ENCODE measurements at places on chromosomes 16 and 17.

GRCh38 chr16:68972720-68973119 is 129.4 kb downstream of the TANGO6 start:
- peak; percentile 43 for DNase-seq

DNA sequence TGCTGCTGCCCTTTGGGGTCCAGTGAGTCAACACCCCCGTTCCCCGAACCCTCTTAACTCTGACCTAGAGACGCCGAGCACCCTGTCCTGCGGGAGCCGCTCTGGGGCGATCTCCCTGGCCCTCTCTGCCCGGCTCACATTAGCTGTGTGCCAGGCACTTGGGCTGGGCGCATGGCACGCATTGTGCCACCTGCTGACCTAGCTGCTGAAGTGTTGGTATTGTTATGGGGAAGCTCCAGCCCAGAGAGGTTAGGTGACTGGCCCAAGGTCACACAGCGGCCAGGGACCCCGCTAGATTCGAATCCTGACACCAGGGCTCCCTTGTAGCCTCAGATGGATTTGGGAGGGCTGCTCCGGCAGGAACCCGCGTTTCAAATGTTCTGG is 1.1 kb downstream of the HSD17B1 start:
- no peak for DNase-seq

- peak; percentile 60 for DNase-seq
Measured at GRCh38 chr17:48804936-48805411, 12.1 kb downstream of the TTLL6 start.

- DNase-seq, result no peak
Measured at GRCh38 chr17:64461788-64462187, 12.9 kb downstream of the MILR1 start.

- DNase-seq, result no peak
Measured at GRCh38 chr17:80151333-80151732, 4.4 kb upstream of the EIF4A3 start.

GRCh38 chr16:3789375-3790099 is 72.2 kb upstream of the TRAP1 start:
- no peak for DNase-seq

DNA sequence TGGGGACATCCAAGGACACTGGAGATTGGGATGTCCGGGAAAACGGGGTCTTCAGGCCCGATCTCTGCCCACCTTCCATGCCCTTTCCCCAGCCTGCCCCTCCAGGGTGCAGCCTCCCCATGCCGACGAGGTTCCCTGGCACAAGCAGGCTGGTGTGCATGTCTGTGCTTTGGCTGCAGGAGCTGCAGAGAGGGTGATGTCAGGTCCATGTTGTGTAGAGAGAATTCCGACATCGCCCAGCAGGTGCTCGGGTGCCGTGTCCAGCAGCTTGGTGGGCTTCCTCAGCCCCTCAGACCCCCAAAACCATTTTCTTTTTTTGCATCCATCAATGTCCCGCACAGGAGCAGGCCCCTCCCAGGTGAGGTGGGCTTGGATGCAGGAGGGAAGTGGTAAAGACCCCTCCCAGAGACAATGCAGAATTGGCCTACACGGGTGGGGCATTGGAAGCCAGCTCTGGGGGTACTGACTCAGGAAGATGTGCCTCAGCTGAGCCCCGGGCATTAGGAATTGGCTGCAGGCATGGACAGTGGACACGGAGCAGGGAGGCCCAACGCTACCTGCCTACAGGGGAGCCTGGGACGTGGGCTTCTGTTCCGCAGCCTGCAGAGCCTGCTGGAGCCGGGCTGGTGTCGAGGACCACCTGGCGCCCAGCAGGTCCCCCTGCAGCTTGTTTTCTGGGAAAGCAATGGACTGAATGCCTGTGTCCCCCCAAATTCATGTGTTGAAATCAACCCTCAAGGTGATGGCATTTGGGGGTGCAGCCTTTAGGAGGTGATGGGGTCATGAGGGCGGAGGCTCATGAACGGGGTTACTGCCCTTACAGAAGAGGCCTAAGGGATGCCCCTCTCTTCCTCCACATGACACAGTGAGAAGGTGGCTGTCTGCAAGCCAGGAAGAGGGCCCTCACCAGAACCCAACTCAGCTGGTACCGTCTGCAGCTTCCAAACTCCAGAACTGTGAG is 97.5 kb downstream of the METRNL start:
- no peak for DNase-seq
